ELR (cell line): ENCODE measurements at places on chromosomes 7 and 10.

GRCh38 chr7:106112972-106113421 is 885 bp upstream of the SYPL1 start:
- DNase-seq: no peak

- DNase-seq: no peak
These were observed 125.3 kb upstream of the CELF2 start for GRCh38 chr10:10892290-10892875.

DNA sequence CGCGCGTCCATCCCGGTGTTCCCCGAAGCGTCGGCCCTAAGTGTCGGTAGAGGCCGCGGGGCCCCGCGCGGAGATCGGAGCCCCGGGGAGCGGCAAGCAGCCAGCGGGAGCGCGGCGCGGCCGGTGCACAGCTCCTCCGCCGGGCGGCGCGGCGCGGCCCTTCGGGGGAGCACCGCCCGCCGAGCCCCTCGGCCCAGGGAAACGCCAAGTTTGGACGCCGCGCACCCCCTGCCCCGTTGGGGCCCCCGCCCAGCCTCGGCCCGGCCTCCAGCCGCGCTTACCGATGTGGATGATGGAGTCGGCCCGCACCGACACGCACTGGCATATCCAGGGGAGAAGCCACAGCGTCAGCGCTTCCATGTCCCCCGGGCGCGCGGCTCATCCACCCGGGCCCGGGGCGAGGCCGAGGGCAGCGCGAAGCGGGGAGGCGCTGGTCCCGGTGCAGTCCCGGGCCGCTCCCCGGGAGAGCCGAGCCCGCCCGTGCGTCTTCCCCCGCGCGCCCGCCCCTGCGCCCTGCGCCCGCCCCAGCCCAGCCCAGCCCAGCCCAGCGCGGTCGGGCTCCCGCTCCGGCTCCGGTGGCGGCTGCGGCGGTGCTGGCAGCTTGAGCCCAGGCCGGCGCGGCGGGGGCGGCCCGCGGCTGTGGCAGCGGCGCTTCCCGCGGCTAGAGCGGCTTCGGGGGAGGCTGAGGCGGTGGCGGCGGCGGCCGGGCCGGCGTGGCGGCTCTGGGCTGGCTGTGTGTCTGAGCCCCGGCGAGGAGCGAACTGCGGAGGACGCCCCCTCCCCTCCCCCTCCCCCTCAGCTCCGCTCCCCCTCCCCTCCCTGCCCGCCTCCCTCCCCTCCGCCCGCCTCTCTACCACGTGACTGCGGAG is at the start of gene GRID1:
TSS of gene GRID1 (minus strand) at position 763 of the 869 bp plus-strand sequence.
- DNase-seq: no peak

DNA sequence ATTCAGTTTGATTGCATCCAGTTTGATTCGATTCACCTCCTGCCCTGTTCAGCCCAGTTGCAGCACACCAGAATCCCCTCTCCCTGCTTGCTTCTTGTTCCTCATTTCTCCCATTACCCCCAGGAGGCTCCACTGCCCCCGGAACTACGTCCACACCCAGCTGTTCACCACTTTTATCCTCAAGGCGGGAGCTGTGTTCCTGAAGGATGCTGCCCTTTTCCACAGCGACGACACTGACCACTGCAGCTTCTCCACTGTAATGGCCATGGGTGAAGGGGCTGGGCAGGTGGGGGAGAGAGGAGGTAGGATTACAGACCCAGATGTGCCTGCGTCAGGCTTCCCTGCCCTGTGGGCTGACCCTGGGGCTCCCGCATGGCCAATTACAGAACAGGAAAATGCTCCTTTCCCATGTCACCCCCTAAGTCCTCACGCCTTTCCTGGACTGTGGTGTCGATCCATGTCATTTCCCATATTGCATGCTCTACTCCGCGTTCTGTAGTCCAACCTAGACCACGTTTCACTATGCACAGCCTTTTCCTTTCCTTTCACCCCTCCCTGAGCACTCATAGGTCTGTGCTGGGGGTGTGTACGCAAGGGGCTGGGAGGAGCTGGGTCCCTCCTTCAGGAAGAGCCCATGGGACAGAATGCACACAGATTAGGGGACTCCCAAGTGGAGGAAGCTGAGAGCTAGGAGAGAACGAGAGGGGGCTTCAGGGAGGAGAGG is 8.2 kb downstream of the GHRHR start:
- no peak for DNase-seq

DNA sequence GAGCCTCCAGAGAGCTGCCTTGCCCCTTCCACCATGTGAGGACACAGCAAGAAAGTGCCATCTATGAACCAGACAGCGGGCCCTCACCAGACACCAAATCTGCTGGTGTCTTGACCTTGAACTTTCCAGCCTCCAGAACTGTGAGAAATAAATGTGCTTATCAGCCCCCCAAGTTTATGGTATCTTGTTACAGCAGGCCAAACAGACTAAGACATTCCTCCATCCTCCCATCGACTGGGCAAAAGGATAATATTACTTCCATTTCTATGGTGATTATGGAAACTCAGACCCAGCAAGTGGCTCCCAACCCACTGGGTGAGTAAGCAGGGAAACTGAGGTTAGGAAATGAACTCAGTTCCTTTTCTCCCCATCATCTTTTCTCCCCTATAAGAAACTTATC is 288.4 kb downstream of the KCNMA1 start:
- no peak for DNase-seq

DNA sequence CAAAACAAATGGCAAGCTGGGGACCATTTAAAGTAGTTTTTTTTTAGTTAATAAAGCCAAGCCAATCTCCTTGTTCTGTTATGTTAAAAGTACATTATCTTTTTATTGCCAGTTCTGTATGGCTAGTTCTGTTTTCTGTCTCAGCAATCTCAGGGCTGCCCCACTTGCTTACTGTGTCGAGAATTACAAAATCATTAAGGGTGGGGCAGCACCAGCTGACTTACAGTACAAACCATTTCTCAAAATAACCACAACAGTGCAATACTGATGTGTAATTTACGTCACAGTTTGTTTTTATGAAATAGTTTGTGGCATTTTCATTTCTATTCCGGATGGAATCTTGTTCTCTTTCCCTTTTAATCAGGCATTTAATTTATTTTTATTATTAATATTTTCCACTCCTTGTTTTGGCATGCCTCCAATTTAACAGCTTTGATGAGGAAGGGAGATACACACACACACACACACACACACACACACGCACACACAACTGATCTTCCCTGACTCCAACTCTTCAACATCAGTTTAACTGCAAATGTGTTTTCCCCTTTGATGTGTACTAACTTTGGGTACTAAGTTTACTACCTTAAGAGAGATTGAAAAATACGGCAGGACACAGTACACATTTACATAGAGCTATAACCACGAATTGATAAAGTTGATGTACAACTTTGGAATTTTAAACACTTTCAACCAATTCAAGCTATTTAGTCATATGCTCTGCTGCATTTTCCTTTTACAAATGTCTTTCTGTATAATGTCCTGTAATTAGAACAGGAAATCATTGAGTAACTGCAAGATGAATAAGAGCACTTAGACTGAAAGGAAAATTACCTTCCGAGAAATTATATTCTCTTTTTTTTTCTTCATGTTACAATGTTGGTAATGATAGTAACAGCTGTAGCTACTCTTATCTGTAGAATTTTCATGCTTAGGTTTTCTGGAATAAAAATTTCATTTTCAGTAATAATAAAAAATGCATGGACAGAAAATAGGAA is 91.5 kb downstream of the ARID5B start:
- DNase-seq: peak; percentile 75

GRCh38 chr7:155603205-155603857 is 41.1 kb upstream of the RBM33 start:
- no peak for DNase-seq

DNA sequence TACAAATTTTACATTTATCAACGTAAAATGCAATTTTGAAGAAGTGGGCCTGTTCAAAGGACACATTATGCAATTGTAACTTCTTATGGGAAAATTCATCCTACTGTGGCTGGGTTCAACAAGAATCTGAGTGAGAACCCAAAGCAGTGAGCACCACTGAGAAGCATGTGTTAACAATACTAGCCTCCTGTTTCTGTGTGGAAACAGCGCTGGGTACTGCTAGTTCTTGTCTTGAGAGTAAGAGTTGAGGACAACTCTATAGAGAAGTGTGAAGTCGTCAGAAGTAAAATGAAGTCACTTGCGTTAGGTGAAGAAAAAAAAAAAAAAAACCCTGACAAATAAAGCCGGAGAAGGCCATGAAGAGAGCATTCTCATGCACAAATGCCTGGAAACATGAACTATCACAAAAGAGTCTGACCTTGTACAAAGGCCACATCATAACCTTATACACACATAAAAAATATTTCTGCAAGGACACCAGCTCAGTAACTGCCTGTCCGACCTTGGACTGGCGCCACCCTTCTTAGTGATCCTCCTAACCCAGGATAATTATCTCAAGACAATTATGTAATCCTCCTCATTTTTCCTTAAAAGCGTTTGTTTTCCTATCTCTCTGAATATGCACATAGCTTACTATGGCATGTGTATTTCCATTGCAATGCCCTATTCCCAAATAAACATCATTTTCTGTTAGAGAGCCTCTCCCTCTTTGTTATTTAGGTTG is 554.9 kb downstream of the HTR7 start:
- DNase-seq: no peak

- DNase-seq: no peak
These were observed at the start of gene MGAM2 for GRCh38 chr7:142111499-142111898. MGAM2 (plus strand) TSS chr7:142111718; CDS start chr7:142116874, 5,156 bp downstream.

GRCh38 chr7:43469051-43469450 is 113.9 kb upstream of the STK17A start:
- no peak for DNase-seq

GRCh38 chr10:132204781-132205473 is 18.2 kb downstream of the DPYSL4 start:
- no peak for DNase-seq

DNA sequence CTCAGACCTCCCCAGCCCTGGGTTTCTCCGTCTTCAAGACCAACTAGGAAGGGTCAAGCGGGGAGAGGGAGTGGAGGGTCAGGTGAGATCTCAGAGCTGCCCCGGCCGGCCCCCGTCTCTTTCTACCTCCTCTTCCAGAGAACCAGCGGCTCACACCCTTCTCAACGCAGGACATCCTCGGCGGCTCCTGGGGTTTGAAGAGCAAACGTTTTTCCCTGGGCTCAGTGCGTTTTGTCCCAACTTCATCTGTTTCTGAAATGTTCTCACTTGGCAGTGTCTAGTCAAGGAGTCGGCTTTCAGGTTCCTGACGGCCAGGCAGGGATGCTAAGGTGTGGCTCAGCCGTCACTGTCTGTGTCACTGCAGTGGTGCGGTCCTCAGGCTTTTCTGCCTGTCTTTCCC is 416.4 kb upstream of the FOXK1 start:
- DNase-seq: no peak

DNA sequence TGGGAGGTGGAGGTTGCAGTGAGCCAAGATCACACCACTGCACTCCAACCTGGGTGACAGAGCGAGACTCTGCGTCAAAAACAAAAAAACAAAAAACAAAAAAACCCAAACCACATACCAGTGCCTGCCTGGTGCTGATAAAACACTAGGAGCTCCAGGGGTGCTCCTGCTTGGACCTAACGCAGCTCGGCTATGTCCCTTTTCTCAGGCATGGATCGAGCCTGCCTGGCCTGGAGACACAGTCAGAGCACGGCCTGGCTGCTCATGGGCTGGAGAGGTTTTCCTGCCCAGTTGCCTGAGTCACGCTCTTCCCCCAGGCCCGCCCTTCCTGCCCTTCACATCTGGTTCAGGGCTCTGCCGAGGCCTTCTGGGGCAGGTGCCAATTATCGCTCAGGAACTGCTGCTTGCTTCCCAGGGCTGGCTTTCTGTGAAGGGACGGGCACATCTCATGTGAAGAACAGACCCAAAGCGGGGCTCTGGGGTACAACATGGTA is 12.6 kb upstream of the NPFFR1 start:
- DNase-seq: peak; percentile 91

DNA sequence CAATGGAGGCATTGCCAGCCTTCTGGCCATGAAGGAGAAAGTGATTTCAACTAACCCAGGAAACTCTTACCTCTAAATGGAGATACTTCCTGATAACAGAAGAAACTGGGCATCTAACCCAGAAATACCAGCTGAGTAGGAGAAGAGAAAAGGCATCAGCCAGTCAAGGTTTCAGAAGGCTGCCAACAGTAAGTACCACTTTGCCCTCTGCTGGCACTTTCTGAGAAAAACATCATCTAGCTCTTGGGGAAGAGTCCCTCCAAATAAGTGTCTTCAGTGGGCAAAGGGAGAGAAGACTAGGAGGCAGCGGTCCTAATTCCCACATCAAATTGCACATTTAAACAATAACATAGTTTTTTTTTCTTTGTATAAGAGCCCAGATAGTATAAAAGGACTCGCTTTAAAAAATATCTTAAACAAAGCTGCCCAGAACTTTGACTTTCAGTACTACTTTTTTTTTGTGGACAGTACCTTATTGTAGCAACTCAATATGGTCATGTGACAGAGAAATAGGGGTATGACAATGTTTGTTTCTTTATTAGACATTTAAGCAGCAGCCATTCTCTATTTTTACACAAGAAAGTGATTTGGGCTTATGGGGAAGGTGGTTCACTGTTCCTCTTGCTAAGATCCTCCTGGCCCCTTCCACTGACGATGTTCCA is 157.3 kb downstream of the CTTNBP2 start:
- DNase-seq: peak; percentile 63

GRCh38 chr7:134552105-134552504 is 3.2 kb downstream of the AKR1B15 start:
- peak; percentile 17 for DNase-seq

DNA sequence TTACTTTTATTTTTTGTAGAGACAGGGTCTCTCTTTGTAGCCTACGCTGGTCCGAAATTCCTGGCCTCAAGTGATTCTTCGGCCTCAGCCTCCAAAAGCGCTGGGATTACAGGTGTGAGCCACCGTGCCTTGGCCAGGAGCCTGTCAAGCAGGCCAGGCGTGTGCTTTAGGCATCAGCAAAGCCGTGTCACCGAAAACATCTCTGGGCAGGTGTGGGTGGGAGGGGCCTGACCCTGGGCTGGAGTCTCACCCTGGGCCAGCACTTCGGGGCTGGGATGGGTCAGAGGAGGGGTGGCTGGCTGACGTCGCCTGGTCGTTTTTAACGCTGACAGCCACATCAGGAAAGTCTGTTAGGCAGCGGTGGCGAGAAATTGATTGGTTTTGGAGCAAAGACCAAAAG is 80.9 kb downstream of the UNCX start:
- DNase-seq: no peak

DNA sequence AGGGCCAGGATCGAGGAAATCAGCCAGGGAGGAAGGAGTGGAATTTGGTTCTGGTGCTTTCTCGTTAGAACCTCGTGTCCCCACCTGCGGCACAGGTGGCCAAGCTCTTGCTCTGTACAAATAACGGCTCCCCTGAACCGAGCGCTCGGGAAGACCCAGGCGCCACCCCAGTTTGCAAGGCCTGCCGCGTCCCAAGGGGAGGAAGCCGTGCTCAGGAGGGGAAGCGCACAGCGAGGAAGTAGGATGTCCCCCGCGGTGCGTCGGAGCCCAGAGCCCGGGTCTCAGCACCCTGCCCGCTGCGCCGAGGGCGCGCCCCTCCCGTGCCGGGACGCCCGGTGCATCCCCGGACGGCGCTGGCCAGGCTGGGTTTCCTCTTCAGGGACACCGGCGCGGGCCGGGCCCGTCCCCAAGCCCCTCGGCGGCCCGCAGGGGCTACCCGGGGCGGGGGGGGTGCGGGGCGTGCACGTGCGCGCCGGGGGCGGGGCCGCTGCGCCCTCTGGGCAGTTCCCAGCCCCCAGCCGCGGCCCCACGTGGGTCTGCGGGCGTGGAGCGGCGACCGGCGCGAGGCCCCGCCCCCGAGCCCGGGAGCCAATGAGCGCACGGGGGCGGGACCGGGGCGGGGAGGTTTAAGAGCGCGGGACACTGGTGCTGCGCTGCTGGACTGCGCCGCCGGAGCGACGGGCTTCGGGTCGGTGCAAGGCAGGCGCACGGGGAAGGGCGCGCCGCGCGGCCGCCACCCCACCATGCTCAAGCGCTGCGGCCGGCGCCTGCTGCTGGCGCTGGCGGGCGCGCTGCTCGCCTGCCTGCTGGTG is at the start of gene LFNG:
TSS of gene LFNG (plus strand) at position 656 of the 812 bp plus-strand sequence. CDS start at position 744, 88 bp downstream.
- DNase-seq: peak; percentile 94
